CD4-positive, alpha-beta T cell treated with Interleukin-2 at 100 ng/mL for 4 hours (primary cell): ENCODE measurements at places on chromosomes 12 and 14.
A peak's percentile ranks its signal among the peaks of the same experiment; 100 is the strongest.

DNA sequence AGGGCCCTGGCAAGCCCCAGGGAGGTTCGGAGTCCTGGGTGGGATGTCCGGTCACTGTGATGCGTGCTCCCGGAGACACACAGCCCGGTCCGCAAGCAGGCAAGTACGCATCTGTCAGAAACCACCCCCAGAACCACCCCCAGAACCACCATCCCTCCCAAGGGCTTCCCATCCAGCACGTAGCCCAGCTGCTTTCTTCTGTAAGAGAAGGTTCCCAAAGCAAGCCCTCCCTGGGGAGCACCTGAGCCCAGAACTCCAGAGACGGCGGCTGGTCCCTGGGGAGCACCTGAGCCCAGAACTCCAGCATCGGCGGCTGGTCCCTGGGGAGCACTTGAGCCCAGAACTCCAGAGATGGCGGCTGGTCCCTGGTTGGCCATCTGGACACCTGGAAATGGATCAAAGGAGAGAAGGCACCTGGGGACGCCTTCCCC lies 2.6 kb upstream of the FBRSL1 start:
- no peak for DNase-seq

GRCh38 chr12:110760204-110760609 lies 17.5 kb upstream of the PPP1CC start:
- no peak for DNase-seq

DNA sequence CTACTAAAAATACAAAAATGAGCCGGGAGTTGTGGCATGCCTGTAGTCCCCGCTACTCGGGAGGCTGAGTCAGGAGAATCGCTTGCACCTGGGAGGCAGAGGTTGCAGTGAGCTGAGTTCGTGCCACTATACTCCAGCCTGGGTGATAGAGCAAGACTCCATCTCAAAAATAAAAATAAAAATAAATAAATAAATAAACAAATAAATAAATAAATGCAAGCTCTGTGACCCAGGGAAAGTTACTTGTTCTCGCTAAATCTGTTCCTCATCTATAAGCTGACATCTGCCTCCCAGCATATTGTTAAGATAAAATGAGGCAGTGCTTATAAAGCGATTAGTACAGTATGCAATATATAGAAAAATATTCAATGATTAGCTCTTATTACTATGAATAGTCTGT lies 56.4 kb upstream of the STK38L start:
- DNase-seq: no peak

DNA sequence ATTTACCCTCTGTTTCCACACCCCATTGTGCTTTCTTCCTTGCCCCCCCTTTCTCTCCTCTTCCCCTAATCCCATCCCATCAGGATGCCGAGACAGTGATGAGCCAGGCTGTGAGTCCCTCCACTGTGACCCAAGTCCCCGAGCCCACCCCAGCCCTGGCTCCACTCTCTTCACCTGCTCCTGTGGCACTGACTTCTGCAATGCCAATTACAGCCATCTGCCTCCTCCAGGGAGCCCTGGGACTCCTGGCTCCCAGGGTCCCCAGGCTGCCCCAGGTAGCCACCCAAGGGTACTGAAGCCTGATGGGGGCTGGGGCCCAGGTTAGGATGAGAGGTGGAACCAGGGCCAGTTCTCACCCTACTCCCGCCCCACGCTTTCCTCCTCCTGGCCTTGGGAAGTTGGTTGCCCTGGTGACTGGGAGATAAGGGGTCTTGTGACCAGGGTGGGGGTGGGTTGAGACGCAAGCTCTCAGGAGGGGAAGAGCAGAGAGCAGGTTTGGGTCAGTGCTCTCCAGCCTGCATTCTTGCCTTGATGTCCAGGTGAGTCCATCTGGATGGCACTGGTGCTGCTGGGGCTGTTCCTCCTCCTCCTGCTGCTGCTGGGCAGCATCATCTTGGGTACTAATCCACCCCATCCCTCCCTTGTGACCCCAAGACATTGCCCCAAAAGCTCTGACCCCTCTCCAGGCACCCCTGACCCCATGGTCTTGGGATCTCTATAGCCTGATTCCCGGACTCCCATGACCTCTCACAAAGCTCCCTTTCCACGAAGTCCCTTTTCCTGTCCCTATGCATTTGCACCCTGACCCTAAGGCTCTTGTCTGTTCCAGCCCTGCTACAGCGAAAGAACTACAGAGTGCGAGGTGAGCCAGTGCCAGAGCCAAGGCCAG lies 1.2 kb downstream of the AMHR2 start:
- no peak for DNase-seq

DNA sequence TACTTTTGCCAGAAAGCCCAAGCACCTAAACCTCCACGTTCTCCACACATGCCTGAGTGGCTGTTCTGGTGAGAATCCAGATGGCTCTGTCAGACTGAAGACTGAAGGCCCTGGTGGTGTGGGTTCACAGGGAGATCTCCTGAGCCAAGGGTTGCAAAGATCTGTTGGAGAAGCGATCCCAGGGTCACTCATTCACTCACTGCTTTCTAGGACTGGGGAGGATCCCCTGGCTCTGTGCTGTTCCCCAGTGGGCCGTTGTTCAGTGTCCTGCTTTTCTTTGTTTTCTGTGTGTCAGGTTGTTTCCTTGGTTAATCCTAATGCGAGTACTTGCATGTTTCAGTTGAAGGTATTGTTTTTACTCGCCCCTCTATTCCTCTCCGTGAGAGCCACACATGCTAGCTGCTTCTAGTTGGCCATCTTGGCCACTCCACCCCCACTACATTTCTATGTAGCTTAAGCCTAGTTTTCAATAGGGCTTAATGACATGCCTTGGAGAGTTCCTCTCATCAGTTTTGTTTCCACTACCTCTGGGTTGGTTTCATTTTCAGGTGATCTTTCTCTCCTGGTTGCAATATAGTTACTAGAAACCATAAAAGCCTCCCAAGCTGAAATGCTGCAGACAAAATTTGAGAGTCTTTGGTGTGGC lies 144.5 kb upstream of the SLC38A2 start:
- peak; percentile 14 for DNase-seq

DNA sequence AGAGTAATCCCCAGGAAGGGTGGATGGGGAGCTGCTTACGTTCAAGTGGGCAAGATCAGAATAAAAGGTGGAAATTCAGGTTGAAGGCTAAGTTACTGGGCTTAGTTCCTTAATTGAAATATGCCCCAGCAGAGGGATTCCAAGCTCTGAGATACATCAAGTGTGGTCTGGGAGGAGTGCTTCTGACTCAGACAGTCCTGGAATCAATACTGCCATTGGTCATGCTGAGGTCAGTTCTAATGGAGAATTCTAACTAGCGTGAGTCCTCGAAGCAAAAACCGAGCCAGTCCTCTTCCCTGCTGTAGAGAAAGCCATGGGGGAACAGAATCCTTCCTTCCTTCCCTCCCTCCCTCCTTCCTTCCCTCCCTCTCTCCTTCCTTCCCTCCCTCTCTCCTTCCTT lies 39.9 kb downstream of the NOS1 start:
- no peak for DNase-seq

DNA sequence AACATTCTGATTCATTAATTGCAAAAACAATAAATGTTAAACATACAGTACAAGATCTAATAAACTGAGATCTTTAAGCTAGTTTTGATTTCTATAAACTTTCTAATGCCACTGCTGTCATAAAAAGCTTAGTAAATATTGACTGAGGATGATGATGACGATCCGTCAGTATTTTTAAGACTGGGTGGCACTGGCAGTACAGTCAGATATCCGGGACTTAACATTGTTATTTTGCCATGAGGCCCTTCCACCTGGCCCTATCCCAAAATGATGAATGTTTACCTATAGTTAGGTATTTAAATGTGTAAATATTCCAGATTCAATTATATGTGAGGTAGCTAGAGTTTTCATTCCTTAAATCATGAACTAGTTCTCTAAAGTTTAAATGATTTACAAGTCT lies 158.5 kb downstream of the FOXA1 start:
- DNase-seq: no peak

DNA sequence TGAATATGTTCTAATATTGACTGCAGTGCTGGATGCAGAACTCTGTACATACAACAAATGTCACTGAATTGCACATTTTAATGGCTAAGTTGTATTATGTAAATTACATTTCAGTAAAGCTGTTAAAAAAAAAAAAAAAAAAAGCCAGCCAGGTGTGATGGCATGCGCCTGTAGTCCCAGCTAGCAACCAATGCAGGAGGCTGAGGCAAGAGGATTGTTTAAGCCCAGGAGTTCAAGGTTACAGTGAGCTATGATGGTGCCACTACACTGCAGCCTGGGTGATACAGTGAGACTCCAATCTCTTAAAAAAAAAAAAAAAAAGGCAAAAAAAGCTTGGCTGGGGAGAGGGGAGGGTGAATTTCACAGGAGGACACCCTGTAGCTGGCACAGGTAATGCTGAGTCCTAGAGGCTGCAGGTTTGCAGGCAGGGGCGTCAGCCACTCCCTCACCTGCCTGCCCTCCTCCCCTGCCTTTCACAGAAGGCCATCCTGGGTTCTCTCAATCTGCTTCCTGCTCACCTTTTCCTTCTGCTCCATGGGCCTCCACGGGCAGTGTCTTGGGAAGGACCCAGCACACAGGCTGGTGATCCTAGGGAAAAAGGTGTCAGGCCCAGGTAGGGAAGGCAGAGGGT lies 40.7 kb downstream of the TESC start:
- no peak for DNase-seq

DNA sequence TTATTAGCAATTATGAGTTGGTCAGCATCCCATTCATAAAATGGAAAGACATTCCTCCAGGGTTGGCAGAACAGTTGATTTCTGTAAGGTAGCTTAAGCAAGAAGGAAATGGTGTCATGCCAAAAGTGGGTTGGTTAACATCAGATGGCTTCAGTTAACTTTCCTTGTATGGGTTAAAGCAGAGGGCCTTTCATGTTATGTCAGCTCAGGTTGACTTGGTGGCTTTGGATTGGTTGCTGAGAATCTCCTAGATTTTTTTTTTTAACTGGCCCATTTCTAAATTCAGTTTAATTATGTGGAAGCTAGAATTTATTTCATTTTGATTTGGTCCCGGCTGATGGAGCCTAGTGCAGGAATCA lies 87.8 kb downstream of the BBS10 start:
- no peak for DNase-seq

DNA sequence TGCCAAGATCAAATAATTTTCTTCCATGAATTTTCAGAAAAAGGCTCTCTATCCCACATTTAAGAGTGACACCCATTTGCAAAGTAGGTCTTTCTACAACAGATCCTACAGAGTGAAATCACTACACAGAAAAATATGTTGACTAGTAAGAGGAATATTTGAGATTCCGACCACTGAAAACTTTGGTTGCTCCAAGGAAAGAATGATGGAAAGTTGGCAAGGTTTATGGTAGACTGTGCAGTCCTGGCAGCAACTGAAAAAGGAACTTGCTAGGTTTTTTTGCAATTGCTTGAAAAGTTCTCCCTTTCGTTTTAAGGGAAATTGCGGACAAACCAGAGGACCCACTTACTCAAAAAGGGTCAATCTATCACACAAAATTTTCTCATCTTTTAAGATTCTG lies 83.1 kb upstream of the TSPAN8 start:
- DNase-seq: no peak

GRCh38 chr14:81839056-81839455 lies 305.4 kb upstream of the SEL1L start:
- DNase-seq: no peak

DNA sequence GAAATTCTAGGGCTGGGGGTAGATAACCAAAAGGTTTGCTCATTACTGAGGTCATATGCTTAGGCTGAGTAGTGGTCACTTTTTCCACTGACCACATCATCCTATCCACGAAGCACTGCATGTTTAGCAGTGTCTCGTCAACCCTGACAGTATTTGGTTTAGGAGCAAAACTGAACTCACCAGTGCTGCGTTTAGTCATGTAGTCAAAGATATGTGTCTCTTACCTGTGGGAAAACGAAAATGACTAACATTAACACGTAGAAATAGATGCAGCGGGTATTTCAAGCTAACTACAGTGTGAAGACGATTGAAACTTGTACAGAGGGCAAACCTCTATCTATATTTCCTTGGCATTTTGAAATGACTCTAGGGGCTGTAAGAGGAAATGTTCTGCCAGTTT lies 34.6 kb downstream of the MTHFD1 start:
- no peak for DNase-seq

- no peak for DNase-seq
Observed at GRCh38 chr14:74960736-74961135, 5.3 kb upstream of the PGF start.

DNA sequence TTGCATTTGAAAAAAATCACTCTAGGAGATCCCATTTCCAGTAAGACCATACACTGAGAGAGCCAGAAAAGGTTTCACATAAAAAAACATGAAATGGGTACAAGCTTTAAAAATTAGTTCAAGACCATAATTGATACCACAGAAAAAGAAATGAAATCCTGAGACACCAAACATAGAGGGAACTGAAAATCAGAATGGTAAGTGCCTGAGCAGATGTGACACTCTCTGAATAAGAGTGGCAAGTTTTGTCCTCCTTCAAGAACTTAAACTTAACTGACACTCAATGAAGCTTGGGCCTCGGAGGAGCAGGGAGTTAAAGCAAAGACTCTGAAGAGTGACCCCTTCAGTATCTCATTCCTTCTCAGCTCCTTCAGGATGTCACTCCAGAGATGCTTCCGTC lies 23.2 kb upstream of the PTGDR start:
- no peak for DNase-seq

DNA sequence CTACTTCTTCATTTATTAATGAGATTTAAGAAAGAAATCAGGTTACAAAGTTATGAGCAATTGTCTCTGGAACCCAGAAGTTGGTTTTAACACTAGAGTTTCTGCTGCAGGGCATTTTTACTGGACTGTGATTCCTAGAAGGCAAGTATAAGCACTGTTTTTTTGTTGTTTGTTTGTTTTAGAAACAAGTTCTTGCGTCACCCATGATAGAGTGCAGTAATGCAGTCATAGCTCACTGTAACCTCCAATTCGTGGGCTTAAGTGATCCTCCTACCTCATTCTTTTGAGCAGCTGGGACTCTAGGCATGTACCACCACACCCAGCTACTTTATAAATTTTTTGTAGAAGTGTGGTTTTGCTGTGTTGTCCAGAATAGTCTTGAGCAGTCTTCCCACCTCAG lies 25.6 kb downstream of the RAP1B start:
- DNase-seq: no peak

- DNase-seq: no peak
Observed at GRCh38 chr12:28583701-28584261, 393.5 kb downstream of the CCDC91 start.

DNA sequence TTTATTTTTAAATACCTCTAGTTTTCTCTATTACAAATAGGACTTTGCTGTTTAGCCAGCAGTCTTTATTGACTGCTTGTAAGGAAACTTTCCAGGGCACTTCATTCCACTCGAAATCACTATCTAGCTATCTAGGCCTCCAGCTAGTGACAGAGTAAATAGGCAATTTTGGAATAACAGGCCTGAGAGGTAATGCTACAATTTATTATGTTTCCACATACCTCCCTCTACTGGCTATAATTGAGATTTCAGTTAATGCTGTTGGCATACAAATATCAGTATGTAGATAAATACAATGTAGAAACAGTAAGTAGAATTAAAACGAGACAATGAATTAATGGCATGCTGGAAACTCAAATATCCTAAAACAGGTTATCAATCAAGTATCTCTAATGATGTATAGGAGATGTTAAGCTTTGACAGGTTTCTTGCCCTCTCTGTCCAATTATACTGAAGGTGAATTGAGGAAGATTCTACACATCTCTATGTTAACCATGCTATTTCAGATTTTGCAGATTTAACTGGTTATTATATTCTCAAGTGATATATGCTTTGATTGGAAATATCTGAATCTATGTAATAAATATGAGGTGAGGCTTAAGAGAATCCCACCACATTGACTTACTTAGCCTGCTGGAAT lies 7.2 kb downstream of the DTD2 start:
- peak; percentile 31 for DNase-seq
